ENCODE measurements at places on chromosomes 7 and 10.

- DNase-seq: no peak
These were observed 749.1 kb upstream of the LRRTM3 start for GRCh38 chr10:66176772-66177171.

DNA sequence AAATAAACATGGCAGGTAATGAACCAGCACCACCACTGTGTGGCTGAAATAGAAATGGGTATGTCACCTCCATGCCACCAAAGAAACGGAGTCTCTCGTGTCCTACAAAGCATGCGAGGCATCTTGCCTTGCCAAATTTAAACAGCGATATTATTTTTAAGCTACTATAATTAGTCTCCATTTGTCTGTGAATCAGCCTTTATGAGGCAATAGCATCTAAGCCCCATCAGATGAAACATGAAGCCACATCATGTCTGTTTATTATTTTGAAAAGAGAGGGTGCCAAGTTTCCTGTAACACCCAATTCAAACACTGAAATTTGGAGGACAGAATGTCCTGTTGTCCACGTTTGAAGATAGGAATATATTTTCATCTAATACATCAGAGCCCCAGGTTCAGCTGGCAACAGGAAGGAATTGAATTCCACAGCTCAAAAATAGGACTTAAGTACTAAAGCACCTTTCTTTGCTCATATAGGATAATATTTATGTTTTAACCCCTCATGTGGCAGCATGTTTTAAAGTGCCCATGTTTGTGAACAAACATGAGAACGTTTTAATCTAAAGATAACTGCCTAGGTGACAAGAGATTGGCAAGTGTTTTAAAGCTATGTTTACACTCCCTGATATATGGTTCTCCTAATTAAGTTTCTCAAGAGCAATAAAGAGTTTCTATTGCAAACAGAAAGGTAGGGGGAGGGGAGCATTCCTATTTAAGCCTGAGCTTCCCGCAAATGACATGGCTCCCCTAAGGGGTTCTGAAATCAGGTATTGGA lies 86.8 kb downstream of the SORBS1 start:
- no peak for DNase-seq

GRCh38 chr10:133013463-133013862 lies 71.1 kb upstream of the CFAP46 start:
- DNase-seq: no peak

- no peak for DNase-seq
These were observed 41.7 kb downstream of the INPP5A start for GRCh38 chr10:132579027-132579859.

DNA sequence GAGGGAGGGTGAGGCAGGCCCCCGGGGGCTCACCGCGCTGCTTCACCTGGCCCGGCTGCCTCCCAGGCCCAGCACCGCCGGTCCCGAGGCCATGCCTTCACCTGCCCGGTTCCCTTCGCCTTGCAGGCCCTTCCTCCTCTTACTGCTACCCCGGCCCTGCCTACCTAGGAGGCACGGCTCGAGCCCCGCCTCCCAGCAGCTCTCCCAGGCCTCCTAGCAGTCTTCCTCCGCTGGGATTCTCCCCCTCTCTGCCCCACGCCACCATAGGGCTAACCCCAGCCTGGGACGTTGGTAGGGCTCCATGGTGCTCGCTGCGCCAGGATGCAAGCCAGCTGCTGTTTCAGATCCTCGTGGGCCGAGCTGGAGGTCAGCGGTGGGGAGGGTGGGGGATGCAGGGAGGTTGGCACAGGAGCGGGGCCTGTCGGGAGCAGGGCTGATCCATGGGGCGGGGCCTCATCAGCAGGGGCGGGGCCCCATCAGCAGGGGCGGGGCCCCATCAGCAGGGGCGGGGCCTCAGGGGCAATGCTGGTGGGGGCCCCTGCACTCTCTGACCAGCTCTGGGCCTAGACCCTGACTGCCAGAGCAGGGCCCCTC lies 63.3 kb downstream of the RASGEF1A start:
- DNase-seq: peak; percentile 39

DNA sequence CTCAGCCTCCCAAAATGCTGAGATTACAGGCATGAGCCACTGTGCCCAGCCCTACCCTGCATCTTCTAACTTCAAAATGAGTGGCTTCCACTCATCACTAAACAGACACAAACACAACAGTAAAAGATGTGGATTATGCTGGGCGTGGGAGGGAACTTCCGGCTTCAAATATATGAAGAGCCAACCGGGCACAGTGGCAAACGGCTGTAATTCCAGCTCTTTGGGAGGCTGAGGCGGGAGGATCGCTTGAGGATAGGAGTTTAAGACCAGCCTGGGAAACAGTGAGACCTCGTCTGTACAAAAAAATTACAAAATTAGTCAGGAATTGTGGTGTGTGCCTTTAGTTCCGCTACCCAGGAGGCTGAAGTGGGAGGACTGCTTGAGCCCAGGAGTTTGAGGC lies 92.2 kb upstream of the GNA12 start:
- no peak for DNase-seq

GRCh38 chr7:41942468-41943093 lies 239.7 kb upstream of the INHBA start:
- DNase-seq: no peak

GRCh38 chr10:77111611-77112550 lies 525.7 kb downstream of the KCNMA1 start:
- peak; percentile 55 for DNase-seq

DNA sequence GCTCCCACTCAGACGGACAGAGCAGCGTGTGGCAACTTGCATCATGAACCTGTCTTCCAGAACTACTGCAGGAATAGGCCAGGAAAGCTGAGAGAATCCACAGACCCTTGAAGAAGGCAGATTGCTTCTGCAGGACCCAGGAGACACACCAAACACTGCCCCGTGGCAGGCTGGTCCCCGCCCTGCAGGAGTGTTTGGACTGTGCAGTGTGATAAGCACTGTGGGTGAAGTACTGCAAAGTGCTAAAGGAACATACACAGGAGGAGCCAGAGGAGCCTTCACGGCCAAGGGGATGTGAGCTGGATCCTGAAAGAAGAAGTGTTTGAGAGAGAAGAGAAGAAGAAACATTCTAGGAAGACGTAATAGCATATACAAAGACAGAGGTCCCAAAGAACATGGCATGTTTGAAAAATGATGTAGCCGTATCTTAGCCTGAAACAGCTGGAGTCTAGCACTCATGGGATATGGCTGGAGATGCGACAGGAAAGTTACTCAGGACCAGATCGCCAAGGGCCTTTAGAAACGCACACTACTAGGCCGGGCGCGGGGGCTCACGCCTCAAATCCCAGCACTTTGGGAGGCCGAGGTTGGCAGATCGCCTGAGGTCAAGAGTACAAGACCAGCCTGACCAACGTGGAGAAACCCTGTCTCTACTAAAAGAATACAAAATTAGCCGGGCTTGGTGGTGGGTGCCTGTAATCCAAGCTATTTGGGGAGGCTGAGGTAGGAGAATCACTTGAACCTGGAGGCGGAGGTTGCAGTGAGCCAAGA lies 96.9 kb upstream of the RHEB start:
- DNase-seq: no peak

DNA sequence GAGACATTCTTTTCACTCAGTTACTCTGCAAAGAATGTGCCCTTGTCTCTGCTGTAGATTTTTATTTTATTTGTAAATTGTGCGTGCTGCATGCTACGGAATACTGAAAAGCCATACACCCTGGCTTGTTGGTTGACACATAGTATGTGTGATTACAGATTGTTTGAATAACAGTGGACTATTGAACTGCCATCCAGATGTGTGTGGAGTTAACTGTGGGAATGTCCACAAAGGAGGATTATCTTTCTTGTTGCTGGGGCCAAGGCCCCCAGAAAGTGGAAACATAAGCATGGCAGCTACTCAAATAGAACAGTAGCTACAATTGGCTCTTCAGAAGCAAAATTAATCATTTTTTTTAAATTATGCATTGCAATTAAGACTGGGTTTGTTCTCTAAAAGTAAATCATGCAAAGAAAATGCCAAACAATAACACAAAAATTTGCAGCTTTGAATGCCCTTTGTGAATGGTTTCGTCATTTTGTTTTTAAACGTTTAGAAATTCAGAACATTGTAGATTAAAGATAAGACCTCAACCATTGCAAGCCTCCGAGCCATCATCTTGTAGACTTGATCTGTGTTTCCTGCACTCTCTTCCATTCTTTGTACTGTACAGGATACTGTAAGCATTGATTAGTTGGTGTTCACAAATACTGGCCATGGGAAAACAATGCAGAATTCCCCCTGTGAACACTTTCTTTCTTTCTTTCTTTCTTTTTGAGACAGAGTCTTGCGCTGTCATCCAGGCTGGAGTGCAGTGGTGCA lies 210.3 kb upstream of the TCF7L2 start:
- no peak for DNase-seq

- DNase-seq: no peak
These were observed 93.5 kb downstream of the WNT2 start for GRCh38 chr7:117229350-117229749.

DNA sequence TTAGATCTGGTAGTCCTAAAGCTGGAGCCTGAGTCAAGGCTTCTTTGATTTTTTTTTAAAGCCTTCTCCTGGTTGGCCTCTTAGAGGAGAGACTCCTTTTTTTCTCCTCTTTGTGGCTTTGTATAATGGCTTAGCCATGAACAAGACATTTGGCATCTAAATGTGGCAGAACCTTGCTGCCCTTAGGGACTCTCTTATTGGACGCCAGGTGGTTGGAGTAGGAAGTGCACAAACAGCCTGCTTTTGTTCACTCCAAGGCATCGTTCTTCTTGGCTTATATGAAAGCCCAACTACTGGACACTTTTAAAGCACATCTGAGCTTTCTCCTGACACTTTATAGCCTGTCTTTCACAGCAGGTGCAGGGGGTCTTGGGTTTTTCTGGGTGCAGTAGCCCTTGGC lies 25.0 kb downstream of the ZPBP start:
- no peak for DNase-seq

GRCh38 chr10:112950714-112951358 lies 789 bp downstream of the TCF7L2 start:
- peak; percentile 74 for DNase-seq

GRCh38 chr7:100951888-100952560 lies 2.7 kb downstream of the MUC3A start:
- no peak for DNase-seq

- peak; percentile 53 for DNase-seq
These were observed at the start of gene PCDH15 for GRCh38 chr10:54800741-54801421. Gene PCDH15, minus strand, starts transcription at chr10:54801231. Its CDS starts 136,969 bp downstream, at chr10:54664262.

- no peak for DNase-seq
These were observed 219.5 kb downstream of the FRMD4A start for GRCh38 chr10:14111208-14111607.

GRCh38 chr7:55133630-55134358 lies 115.0 kb downstream of the EGFR start:
- DNase-seq: no peak

DNA sequence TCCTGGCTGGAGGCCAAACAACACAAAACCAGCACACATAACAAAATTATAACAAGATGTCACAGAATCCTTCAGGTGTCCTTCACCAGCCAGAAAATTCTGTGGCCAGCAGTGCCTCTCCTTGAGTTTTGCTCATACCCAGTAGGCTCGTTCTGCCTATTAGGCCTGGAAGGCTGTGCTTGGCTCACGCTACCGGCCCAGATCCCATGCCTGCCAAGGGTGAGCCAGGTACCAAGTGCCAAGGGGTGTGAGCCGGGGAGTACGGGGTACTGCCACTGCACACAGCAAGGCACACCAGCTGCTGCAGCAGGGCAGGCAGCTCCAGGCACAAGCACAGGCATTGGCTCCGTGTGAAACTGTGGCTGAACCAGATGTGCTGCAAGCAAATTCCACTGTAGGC lies 1562.0 kb downstream of the REEP3 start:
- DNase-seq: no peak

GRCh38 chr10:8584666-8585065 lies 530.2 kb downstream of the GATA3 start:
- no peak for DNase-seq

DNA sequence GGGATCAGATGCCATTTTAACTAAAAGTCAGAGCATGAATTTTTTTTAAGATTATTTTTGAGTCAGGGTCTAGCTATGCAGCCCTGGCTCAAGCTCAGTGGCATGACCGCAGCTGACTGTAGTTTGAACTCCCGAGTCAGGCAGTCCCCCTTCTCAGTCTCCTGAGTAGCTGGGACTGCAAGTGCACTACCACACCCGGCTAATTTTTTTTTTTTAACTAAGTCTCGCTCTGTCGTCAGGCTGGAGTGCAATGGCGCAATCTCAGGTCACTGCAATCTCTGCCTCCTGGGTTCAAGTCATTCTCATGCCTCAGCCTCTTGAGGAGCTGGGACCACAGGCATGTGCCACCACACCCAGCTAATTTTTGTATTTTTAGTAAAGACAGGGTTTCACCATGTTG lies 7.8 kb downstream of the TAS2R41 start:
- no peak for DNase-seq

GRCh38 chr7:122847871-122848473 lies 38.3 kb downstream of the CADPS2 start:
- DNase-seq: no peak

DNA sequence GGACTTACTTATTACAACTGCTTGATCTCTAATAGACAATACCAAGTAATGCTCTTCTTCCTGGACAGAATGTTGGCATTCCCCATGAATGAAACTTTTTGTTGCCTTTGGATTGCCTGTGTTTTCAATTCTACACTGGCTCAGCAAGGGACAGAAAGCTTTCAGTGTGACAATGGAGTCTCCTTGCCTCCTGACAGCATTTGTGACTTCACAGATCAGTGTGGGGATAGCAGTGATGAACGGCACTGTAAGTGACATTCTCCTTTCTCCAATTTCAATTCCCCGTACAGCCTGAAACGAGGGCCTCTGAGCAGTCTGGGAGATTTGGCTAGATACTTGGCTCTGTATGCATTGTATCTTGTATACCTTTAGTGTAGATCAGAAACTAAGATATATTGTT lies 290 bp downstream of the MALRD1 start:
- no peak for DNase-seq

DNA sequence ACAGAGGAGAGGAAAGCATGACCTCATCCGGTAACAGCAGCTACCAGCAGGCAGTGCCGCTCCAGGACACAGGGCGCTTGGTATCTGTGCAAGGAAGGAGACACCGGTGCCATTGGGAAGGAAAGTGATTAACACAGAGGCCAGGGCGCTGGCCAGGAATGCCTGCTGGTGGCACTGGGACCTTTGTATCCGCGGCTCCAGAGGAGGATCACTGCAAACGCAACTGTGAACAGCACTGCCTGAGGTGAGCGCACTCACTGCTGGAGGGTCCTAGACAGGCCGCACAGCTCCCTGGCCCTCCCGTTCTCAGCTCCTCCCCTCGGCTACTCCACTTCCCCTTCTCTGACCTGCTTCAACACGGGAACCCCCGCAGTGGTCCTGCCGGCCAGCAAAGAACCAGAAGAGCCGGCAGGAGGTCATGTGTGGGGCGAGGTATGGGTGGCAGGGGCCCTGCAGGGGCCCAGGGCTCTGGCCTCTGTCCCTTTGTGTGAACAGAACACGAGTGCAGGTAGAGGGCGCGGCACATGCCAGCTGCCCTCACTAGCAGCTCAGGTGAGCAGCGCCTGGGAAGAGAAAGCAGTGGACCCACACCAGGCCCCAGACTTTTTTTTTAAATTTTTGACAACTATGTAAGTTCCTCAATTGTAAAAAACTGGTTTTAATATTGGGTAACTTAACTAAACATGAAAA lies 107.6 kb downstream of the VIPR2 start:
- peak; percentile 45 for DNase-seq

DNA sequence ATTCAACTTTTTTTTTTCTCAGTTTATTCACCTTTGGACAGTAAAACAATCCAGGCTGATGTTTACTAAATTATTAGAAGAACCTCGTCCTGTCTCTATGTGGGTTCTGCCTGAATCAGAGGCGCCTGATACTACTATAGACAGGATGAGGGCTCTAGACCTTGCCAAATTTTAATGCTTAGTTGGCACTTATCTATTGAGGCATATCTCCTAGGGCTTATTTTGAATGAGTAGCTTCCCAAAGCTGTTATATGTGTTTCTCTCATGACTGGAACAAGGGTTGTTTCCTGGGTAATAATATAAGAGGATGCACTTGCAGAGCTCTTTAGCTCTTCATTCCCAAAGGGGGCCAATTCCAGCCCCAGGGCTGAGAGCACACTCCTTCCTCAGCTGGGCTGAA lies 23.6 kb downstream of the HECW1 start:
- DNase-seq: no peak
